NCI-H2081 treated with DMSO at 0.1 percent for 48 hours (cell line): ENCODE measurements at places on chromosomes 13 and 19.
A peak's percentile ranks its signal among the peaks of the same experiment; 100 is the strongest.

DNA sequence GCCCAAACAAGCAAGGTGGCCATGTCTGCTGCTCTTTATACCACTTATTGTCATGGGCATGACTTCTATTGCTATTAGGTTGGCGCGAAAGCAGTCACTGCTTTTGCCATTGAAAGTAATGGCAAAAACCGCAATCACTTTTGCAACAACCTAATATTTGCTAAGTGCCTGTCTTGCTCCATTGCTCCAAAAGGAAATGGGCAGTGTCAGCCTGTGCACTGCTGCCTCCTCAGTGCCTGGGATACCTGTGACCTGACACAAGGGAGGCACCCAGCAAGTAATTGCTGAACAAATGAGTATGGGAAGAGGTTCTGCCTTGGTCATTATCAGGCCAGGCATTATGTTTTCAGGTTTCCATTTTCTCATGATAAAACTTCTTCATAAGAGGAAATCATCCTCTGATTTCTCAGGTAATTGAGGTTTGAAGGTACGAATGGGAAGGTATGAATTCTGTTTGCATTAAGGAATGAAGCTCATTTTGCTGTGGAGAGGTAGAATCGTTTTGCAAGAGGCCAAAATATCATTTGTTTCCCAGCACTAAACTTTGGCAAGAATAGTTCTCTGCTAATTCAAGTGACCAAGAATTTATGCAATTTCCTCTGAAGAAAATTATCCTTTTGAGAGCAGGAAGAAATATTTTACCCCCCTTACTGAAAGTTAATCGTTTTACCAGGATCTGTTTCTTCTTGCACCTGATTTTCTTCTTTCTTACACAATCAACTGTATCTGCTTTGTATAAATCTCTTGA, 128.4 kb upstream of the SPRY2 start:
- DNase-seq: no peak

DNA sequence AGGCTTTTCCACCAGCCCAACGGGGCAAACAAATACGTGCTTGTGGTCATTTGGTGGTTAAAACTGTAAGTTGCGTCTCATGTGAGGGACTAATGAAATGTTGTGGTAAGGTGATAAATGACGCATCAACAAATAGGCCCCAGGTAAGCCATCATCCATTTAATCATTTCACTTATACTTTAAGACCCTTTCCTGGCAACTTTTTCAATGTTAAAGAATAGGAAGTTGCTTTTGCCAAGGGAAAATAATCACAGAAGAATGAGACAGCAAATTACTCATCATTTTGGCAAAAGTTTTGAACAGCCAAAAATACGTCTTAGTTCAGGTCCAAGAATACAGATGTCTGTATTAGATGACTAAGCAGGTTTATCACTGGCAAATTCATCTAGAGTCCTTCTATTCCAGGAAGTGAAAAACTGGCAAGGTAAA, 660.4 kb downstream of the SLITRK1 start:
- DNase-seq: no peak

DNA sequence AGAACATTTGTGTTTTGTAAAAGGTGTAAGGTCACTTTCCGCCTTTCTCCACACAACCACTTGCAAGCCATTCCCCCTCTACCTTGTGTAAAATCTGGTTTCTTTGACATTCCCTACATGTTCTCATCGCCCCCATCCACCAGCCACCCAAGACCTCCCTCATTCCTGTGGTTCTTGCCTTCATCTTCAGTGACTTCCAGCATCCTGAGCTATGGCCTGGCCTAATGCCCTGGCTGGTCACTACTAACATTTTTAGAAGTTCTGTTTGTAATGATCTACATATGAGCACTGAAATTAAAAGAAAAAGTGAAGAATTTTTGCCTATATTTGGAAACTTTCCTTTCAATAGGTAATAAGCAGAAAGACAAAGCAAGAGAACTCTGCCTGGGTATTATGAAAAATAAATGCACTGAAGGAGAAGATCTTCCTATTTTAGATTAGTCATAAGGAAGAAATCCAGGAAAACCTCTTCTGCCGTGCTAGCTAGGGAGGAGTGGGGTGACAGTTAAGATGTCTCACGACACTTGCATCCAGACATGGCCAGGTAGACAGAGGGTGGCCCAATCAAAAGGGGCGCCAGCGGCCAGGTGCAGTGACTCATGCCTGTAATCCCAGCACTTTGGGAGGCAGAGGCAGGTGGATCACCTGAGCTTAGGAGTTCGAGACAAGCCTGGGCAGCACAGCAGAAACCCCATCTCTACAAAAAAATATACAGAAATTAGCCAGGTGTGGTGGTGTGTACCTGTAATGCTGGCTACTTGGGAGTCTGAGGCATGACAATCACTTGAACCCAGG, 28.1 kb upstream of the MPHOSPH8 start:
- DNase-seq: no peak

- DNase-seq: no peak
Observed at GRCh38 chr13:21673789-21674489, 3.1 kb downstream of the FGF9 start.

DNA sequence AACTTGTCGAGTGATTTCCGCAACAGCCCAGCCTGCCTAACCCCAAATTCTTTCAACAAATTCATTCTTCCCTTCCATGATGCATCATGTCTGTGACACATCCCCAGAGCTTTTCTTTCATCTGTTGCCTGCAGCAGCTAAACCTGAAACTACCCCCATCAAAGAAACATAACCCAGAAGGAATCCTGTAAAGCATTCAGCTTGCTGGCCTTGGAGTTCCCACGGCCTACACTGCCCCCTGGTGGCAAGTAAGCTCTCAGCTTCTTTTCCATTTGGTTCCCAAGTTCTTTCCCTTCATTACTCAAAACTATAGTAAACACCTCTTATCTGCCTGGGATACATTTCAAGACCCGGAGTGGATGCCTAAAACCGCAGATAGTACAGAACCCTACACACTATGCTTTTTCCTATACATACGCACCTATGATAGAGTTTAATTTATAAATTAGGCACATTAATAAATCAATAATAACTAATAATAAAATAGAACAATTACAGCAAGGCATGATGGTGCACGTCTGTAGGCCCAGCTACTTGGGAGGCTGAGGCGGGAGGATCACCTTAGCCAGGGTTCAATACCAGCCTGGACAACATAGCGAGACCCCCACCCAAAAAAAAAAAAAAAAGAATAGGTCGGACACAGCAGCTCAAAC, 7.4 kb downstream of the ETHE1 start:
- DNase-seq: peak; percentile 16
